ENCODE measurements at places on chromosomes 13 and 19.
A peak's percentile ranks its signal among the peaks of the same experiment; 100 is the strongest.

- peak; percentile 38 for DNase-seq
Measured at GRCh38 chr19:29263305-29264135, 50.6 kb upstream of the UQCRFS1 start.

DNA sequence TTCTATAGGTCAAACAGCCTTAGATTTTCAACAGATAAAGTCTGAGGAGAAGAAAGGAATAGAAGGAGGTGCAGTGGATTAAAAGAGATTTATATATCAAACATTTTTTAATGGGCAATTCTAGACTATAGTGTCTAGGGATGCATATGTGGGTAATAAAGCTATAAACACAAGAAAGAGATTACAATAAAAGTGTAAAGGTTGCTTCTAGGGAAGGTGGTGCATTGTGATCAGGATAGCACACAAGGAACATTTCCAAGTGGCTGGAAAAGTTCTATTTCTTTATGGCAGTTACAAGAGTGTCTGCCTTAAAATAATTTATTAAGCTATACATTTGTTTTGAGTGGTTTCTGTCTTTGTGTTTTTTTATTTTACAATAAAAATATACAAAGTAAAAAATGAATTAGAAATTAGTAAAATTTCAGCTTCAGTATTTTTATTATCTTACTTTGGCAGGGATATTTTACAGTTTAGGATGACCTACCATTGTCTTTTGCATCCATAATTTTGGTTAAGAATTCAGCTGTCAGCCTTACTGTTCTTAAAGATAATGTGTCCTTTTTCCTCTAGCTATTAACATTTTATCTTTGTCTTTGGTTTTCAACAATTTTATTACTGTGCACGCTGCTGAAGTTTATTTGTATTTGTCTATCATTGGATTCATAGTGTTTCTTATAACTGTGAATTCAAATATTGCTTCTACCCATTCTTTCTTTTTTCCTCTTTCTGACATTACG is 221.8 kb downstream of the LACC1 start:
- DNase-seq: no peak

GRCh38 chr13:73401769-73402168 is 343.0 kb downstream of the KLF5 start:
- DNase-seq: no peak

- DNase-seq: no peak
Measured at GRCh38 chr13:112793545-112794445, 104.0 kb downstream of the ATP11A start.

- peak; percentile 81 for DNase-seq
Measured at GRCh38 chr19:17394891-17395415, 957 bp upstream of the CCDC194 start.

- no peak for DNase-seq
Measured at GRCh38 chr13:106234636-106235035, 300.8 kb downstream of the EFNB2 start.

DNA sequence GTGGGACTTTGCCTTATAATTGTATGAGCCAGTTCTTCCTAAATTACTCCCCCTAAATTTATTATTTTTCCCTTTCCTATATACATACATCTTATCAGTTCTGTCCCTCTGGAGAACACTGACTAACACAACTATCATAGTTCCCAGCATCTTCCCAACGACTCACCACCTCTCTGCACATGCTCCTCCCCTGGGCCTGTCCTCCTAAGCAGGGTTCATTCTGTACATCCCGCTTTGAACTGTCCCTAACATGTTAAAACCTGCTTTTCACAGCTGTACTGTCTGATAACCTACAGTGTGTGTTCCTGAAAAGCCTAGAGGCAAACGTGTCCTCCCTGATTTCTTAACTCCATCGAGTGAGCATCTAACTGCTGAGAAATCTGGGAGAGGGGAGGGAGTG is 141.7 kb downstream of the EFNB2 start:
- no peak for DNase-seq

DNA sequence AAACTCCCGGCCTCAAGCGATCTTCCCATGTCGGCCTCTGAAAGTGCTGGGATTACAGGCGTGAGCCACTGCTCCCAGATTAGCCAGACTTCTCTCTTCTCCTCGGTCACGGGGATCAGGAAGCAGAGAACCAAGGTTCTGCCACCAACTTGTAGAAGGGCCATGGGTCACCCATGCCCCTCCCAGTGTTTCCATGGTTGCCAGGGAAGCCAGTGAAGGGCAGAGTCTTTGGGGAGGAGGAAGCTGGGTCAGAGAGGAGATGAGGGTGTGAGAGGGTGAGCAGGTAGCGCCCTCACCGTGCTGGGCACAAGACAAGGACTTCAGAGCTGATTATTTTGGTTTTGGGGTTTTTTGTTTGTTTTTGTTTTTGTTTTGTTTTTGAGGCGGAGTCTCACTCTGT is 77.1 kb downstream of the GNG7 start:
- DNase-seq: no peak

DNA sequence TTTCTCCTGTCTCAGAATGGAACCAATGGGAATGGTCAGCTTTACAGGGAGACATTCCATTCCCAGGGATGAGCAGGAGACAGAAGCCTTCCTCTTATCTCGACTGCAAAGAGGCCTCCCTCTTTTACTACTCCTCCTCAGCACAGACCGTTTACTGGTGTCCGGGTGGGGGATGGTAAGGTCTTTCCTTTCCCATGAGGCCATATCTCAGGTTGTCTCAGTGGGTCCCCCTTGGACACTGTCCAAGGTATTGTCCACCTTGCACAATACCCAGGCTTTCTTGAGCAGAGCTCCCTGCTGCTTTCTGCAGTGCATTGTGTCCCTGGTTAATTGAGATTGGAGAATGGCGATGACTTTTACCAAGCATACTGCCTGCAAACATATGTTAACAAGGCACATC is 7.5 kb upstream of the ZNF808 start:
- DNase-seq: no peak

DNA sequence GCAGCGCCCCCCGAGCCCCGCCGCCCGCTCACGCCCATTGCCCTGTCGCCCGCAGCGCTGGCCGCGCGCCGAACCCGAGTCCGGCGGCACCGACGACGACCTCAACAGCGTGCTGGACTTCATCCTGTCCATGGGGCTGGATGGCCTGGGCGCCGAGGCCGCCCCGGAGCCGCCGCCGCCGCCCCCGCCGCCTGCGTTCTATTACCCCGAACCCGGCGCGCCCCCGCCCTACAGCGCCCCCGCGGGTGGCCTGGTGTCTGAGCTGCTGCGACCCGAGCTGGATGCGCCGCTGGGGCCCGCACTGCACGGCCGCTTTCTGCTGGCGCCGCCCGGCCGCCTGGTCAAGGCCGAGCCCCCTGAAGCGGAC is 518 bp downstream of the KLF2 start:
- no peak for DNase-seq

DNA sequence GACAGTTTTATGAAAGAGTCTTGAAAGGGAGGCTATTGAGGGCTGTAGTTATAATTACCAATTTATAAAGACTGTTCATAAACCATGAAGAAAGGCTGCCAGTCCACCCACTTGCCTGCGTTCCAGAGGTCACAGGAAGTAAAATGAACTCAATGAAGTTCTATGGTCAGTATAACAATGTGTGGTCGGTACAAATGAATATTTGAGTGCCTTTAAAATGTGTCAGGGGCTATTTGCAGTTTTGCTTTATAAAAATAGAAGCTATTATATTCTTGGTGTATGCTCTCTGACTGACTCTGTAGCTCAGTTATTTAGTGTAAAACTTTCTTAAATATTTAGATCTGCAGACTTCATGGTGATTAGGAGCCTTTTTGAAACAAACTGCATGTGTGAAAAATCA is 47.0 kb downstream of the ESD start:
- DNase-seq: no peak

DNA sequence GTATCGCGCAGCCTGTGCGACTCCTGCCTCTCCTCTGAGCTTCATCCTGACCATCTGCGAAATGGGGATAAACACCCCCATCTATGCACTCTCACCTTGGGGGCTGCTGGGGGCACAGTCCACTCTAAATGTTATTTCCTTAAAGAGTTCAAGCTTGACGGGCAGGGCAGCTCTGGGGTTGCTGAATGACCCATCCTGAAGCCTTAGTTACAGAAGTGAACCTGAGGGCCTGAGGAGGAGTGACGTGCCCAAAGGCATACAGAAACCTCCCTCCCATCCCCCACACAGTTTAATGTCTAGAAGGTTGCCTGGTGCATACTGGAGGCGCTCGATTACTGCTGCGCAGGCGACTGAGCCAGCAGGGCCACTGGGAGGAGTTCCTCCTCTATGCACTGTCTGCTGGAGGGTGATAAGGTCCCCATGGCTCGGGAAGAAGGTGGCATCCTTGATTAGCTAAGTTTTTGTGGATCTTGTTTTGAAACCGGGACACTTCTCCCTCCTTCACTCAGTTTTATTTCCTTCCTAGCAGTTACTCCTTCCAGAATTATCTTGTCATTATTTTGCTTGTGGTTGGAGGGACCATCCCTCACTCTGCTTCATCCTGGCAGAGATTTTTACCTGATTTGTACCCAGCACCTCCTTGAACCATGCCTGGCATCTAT is 572 bp upstream of the FKBP8 start:
- peak; percentile 70 for DNase-seq

DNA sequence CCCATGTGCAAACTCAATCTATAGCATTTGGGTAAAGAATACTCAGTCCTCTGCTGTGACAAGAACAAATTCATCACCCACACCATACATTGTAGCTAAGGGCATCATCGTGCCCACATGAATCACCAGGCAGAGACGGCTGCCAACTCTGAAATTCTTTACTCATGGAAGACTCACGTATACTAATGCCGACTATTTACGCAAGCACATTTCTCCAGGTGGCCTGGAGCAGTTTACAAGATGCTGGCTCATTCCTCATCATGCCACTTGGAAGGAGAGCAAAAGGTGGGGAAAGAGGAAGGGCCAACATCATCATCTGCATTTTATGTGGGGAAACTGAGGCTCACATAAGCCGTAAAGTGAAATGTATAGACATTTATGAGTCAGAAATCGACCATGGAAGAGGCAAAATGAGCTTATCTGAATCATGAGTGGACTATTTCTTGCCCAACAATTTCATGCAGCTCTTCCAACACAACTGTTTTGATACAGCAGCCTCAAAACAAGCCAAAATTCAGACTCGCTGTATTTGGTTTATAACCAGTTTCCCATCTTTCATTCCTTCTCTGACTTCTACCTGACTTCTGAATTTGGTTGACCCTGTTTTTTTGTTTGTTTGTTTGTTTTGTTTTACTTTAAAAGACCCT is 213.9 kb upstream of the SERP2 start:
- no peak for DNase-seq

DNA sequence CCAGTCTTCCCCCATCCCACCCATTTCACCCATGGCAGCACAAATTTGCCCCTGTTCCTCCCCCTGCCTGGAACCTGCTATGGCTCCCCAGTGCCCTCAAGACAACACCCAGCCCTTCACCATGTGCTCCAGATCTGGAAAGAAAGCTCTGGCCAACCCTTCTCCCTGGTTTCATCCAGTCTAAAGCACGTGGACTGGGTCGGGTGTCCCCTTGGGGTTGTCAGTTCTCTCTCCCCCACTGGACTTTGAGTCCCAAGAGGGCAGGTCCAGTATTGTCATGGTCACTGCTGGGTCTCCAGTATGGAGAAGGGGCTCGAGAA is 19.6 kb upstream of the PNMA8B start:
- no peak for DNase-seq

DNA sequence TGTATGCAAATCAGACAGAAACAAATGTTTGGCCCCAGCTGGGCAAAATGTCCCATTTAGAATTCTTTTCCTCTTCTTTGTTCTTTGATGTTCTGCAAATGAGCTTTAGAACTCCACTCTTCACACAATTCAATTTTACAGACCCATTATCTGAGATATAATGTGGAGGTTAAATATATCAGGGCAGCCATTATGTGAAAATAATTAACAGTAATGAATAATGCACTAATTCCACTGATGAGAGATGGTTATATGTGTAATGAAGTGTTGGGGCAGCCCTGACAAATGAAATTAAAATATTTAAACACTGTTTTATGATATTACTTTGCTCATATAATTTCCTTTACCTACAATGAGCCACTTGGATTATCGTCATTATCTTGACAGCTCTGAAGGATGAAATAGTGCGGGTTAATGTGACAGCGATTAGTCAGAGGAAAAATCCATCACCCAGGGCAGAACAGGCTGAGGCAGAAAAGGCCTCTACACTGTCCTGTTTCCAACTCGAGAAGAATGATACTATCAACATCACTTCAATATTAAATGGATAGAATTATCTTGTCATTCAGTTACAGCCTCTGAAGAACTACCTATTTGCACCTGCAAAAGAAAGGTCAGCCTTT is 321.1 kb downstream of the RBM26 start:
- no peak for DNase-seq

DNA sequence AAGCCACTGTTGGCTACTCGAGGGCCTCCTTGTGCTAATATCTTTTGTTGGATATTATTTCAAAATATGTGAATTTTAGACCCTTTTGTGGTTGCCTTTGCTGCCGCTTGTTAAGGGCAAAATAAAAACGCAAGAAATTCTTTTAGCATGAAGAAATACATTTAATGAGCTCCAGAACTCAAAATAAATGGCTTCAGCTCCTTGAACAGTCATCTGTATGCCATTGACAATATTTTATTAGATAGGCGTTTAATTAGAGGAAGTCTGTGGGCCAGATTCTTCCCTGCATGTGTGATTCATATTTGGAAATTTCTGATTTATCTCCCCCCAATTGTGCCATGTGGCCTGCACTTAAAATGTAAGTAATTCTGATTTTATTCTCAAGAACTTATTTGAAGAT is 177.2 kb downstream of the STK24 start:
- no peak for DNase-seq

GRCh38 chr19:54178581-54179261 is 5.8 kb upstream of the TMC4 start:
- peak; percentile 59 for DNase-seq

DNA sequence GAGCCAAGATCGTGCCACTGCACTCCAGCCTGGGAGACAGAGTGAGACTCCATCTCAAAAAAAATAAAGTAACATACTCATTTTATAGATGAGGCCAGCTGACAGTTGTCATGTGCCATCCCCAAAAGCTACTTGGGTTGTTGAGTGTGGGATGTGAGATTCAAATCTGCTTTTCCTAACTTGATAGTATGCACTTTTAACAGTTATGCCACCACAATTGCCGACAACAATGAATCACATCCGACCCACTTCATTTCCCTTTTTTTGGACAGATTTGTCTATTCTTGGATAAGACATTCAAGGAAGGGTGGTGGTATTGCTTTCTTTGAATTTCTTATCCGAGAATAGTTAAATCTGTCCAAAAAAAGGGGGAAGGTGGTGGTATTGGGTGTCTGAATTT is 16.3 kb upstream of the DNMT1 start:
- no peak for DNase-seq

GRCh38 chr19:31979949-31980670 is 365.3 kb upstream of the ZNF507 start:
- no peak for DNase-seq

GRCh38 chr13:106143930-106144709 is 391.3 kb downstream of the EFNB2 start:
- DNase-seq: no peak

DNA sequence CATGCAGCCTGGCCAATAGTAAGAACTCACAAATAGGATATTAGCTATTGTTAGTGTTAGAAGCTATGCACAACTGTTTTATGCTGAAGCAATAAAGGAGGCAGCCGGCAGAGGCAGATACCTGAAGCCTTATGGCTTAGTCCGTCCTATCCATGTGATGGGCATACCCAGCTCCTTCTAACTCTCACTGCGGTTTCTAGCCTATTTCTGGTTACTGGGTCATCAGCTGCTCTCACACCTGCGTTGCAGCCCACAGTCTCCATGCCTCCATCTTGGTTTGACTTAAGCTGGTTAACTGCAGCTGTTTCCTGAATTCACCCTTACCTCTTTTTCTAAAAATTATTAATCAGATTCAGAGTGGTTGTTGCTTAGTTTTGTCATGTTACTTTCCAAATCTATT is 40.5 kb upstream of the CNMD start:
- DNase-seq: no peak

All from cerebellar cortex (tissue), 1 donor.